ENCODE measurements at places on chromosomes 7 and 10. TPM values are rescaled to one million over a fixed set of nuclear protein-coding genes. Genes with fewer than 3 reads are reported as not detected.

Gene PRXL2A
- 197 TPM for total RNA-seq

Gene UPP1
- total RNA-seq, result 81.6 TPM

Gene GTF2I
- total RNA-seq, result 121 TPM

DNA sequence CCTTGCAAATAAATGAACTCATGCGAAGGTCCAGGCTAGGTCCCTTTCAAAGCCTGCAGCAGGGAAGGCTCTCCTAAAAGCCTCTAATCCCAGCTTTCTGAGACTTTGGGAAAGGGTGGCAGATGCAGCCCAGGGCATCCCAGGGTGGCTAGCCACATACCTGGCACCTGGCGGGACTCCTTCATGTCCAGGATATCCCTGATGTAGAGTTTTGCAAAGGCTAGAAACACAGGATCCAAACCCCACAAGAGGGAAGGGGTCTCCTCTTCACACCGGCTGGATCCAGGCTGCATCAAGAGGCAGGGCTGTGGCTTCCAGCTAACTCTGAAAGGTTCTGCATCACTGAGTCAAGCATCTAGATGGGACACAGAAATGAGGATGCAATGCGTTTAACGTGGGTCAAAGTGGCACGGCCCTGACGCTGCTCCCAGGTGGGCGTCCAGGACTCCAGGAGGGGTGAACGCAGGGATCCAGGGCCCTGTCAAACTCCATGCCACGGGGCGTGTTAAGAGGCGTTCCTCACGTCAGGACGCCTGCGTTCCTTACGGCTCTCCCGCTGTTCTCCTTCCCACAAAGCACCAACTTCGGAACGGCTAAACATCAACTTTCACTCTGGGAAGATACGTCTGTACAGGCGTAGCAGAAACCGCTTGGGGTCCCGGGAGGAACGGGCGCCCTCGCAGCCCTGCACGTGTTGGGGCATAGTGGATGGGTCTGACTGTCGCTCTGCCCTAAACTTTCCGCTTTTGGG lies 507 bp downstream of the STN1 start:
- DNase-seq, result no peak

- no peak for DNase-seq
These were observed 38.2 kb downstream of the ZNF467 start for GRCh38 chr7:149735181-149735602.

DNA sequence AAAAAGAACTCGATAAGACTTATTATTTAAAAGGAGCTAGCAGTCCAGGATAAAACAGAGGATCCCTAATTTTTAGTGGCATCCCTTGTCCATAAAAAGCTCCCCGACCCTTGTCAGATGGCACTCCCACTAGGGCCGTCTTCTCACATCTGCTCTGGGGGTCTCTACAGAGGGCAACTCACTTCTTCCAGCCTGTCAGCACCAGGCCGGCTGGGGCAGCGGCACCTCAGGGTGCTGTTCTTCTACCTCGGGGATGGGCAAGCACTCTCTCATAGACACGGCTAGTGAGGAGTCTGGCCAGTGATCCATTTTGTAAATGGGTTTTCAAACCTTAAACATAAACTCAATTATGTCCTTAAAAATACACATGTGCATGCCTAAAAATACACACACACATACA lies 134.7 kb downstream of the PRPF18 start:
- no peak for DNase-seq

GRCh38 chr10:78909221-78909620 lies 159.5 kb upstream of the ZMIZ1 start:
- no peak for DNase-seq

- DNase-seq, result no peak
These were observed 70.0 kb downstream of the SLC25A40 start for GRCh38 chr7:87806150-87806549.

GRCh38 chr7:134449680-134450079 lies 9.2 kb downstream of the AKR1B1 start:
- no peak for DNase-seq

- DNase-seq, result no peak
These were observed 11.6 kb upstream of the PON3 start for GRCh38 chr7:95407751-95408150.
